Activated CD4-positive, alpha-beta T cell treated with anti-CD3 and anti-CD28 coated beads for 1 hour (primary cell): ENCODE measurements at places on chromosomes 1 and 21.

GRCh38 chr1:223421025-223421424 lies 27.8 kb downstream of the CCDC185 start:
- DNase-seq: no peak

GRCh38 chr1:115295904-115296696 lies 41.9 kb downstream of the NGF start:
- DNase-seq: no peak

DNA sequence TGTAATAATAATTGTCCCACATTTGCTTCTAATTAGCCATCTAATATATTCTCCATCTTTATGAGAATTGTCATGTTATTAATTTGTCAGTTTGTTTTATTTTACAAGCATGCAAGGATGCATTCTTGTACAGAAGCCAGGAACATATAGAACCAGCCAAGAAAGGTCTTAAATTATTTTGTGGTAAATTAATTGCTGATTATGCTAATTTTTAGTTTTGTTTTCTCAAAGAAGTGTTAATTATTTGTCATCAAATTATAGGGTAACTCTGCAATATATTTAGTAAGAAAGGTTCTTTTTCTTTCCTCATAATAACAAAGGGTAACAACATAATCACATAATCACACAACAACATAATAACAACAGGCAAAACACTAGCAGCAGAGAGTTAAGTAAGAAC lies 5.7 kb downstream of the CLIC6 start:
- DNase-seq: no peak

DNA sequence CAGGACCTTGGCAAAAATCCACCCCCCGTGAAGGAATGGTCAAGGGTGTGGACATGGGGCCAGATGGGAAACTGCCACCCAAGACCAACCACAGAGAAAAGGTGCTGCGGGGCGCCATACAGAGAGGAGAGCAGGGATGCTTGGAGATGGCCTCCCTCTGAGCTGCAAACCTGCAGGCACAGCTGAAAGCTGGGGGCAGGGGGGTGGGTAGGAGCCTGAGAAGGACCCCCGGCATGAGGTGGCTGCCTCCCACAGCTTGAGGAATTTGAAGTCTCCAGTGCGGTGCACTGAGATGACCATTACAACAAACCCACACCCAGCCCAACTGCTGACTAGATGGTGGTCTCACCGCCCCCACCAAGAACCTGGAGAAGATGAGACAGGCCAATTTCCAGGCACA lies 84.8 kb downstream of the WDR4 start:
- DNase-seq: no peak

DNA sequence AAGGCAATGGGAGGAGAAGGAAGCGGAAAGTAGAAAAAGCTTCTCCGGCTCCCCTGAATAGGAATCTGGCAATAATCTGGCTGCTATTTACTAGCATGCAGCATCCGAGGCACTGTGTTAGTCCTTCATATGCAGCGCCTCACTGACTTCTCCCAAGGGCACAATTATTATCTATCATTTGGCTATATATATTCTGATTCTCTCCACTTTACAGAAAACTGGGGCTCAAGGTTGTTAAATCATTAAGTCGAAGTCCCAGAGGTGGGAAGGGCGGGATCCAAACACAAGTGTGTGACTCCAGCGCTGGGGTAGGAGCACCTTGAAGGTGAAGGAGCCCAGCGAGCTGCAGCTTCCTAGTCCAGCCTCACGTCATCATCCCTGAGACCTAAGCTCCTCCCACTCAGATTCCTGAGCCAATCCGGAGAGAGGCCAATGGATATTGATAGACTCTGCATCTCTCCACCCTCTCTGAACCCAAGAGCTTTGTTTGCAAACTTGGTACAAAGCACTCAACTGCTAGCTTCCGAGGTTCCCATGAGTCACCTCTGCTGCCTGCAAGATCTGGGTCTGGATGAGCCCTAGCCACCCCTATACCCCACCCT lies 16.6 kb upstream of the EYA3 start:
- no peak for DNase-seq

GRCh38 chr1:153465811-153466636 lies 5.6 kb upstream of the S100A7 start:
- DNase-seq: peak; percentile 37

DNA sequence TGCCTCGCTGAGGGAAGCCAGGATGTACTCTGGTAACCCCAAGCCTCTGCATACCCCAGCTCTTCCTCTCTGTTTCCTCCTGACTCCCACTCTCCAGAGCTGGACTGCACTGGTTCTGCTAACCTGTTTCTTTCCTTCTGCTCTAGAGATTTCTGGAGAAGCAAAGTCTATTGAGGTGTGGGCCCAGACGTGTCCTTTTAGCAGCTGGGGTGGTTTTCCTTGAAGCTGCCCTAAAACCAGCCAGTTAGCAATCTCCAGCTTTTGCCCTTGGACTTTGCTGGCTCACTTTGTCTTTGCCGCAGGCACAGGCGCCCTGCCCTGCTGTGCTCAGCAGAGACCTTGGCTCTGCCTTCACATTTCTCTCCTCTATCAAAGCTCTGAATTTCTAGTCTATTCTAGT lies 171.8 kb upstream of the IVNS1ABP start:
- DNase-seq: no peak

DNA sequence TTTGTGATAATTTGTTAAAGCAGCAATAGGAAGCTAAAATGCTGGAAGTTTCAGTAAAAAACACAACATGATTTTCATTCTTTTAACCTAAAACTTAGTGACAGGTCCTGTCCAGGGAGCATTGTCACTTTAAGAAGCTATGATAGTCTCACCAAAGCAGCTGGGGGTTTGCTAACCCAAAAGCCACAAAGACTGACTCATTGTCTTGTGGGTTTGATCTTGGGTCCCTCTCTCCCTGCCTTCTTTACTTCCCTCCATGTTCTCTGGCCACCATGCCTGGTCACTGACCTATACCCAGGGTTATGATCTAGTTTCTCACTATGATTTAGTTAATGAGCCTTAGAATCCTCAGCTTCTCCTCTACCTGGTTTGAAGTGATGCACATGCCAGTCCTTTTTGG lies 213.5 kb upstream of the PTGFR start:
- DNase-seq: no peak
